Glomerular endothelial cell (primary cell): ENCODE measurements at places on chromosomes 5 and 9.
A peak's percentile ranks its signal among the peaks of the same experiment; 100 is the strongest.

- no peak for DNase-seq
Observed at GRCh38 chr9:72947984-72948465, 4.8 kb downstream of the ALDH1A1 start.

DNA sequence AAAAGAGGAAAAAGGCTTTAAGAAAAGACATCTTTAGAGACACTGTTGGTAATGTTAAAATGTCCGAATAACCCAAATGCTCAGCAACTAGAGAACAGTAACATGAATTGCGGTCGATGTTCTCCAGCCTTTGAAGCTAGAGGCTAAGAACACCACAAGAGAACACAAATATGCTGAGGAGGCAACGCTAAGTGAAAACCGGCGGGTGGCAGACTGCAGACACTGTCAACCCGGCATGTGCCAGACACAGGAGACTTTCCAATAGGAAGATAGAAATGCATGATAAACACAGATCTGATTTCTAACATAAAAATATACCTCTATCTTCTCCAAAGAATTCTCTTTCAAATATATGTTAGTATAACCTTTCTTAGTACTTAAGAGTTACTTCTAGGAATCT lies 18.4 kb upstream of the DDX41 start:
- no peak for DNase-seq

DNA sequence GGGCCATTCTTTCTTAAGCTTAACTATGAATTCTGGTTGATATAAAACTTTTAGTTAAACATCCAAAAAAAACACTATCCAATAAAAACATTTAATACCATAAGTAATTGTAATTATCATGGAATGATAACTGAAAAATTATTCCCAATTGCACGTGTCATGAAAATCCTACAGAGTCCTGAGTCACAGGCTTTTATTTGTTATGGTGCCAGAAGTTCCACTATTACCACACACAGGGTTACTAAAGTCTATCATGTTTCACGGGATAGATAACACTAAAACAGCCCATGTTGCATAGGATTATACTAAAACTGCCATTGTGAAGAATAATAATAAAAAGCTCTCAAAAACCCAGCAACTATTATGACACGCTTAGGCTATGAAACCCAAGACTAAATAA lies 1381.8 kb downstream of the EFNA5 start:
- DNase-seq, result no peak

DNA sequence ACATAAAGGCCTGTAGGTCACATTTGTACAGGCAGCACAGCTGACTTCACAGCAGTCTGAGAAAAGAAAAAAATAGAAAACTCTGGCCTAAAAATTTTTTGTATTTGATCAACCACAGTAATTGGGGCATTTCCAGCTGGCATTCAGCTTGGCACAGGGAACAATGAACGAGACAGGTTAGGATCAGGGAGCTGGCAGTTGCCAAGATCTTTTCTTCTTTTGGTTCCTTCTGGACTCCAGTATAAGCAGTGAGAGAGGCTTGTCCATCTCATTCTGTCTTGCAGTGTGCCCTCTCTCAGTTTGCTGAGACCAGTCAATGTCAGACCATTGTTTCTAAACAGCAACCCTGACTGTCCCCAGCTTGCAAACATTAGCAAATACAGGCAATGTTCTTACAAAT lies 601.1 kb downstream of the TLR4 start:
- no peak for DNase-seq

GRCh38 chr9:14146201-14146874 lies 167.6 kb downstream of the NFIB start:
- no peak for DNase-seq

DNA sequence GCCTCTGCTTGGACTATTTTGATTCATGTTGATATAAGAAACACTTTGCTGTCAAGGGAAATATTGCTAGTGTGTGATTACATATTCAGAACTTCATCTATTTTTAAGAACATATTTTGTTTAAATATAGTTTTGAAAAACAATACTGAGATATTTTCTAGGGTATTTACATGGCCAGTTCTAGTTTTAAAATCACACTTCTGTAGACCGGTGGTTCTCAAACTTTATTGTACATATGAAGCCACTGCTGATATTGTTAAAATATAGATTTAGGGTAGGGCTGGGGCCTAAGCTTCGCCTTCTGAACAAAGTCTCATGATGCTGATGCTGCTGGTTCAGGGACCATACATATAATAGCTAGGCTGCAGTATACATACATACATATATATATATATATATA lies 1000.0 kb downstream of the PTPRD start:
- DNase-seq, result no peak

DNA sequence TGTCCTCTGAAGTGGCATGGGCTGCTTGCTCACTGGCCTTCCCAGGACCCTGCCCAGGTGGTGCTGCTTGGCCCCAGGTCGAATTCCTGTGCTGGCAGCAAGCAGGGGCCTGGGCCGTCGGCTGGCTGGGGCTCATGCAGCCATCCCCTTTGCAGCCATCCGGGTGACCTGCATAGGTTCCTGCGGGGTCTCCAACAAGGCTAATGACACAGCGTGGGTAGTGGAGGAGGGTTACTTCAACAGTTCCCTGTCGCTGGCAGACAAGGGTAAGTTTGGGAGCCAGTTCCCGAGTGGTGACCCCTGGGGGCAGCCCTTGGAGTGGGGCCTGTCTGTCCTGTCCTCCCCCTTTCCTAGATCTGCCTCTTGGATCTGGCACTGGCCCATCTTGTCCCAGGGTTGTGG lies 6.1 kb upstream of the EHMT1 start:
- no peak for DNase-seq

DNA sequence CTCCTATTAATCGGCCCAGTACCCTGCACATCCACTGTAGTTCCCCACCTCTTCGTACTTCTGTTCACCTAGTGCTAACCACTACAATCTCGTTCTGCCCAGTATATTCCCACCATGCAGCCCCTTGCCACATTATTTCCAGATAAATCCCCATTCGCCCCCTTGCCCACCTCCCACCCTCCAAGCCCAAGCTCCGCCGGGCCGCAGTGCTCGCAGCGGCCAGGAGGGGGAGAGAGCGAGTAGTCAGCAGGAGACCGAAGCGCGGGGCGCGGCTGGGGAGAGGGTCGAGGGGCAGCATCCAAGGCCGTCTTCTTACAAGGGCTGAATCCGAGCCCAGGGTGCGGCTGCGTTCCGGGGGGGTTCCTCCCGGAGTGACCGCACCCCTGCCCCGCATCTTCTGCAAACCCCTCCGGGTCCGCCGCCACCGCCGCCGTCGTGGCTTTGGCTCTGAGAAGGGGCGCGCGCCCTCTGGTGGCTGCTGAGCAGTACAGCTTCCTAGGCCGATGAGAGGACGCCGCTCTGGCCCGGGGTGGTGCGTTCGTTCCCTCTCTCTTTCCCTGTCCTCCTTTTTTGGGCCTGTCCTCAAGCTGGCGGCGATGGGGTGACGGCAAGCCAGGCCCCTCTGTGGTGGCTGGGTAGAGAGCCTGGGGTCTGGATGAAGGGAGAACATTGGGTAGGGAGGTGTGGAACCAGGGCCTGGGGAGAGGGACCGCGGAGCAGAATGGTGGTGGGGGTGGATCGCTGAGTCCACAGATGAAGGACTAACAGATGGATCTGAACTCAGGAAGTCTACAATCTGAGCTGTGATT lies 30.0 kb upstream of the PSD2 start:
- no peak for DNase-seq

- no peak for DNase-seq
Observed at GRCh38 chr9:36542355-36542754, 30.3 kb upstream of the MELK start.

DNA sequence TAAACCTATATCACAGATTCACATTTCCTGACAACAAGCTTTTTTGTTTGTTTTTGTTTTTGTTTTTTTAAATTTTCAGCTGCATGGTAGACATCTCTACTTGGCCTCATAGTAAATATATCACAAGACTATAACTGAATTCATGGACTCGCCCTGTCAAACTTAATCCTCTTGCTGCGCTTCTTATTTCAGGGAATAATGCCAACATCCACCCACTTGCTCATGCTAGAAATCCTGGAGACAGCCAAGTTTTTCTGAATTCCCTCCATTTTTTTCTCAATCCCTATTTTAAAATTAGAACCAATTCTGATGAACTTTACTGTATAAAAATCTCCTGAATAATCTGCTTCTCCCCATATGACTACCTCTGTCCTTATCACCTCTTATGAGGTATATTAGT lies 283.6 kb upstream of the RPS23 start:
- DNase-seq, result no peak

- DNase-seq, result no peak
Observed at GRCh38 chr5:139403418-139403786, 487 bp downstream of the SPATA24 start.

- DNase-seq, result no peak
Observed at GRCh38 chr5:157959370-157959769, 100.4 kb upstream of the CLINT1 start.

DNA sequence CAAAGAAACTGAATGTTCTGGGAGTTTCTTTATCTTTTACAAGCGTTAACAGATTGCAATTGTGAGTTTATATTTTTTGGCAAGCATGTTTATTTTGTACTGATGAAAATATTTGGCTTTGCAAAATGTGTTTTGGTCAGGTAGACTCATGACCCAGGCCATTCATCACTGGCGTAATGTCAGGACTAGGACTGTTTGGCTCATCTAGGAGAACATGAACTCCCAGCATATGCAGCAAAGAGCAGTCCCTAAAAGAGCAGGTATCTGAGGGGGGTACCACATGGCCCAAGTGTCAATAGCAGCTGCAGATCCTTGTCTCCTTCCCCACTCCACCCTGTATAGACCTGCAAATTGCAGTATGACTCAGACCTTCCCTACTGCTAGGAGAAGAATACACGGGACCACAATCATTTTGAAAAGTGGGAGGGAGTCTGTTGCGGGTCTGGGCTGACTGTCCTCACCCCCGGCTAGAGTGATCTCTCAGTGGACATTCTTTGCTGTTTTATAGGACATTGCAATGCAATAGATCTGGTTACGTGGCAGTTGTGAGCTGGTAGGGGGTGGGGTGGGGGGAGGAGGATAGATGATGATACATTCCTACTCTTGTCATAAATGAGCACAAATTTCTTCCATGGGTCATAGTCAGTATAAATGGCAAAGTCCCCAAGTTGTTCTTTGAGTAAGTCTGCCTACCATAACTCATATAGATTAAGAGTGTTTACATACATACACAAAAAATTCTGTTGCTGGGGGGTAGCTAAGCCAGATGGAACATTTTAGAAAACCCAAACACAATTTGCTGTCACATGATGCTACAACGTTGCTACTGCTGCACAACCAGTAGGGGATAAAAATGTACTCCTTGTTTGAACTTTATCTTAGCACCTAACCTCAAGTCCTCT lies 20.8 kb upstream of the SNCAIP start:
- DNase-seq, result no peak

- DNase-seq, result no peak
Observed at GRCh38 chr5:72649449-72649848, 142.2 kb upstream of the ZNF366 start.

- DNase-seq, result peak; percentile 71
Observed at GRCh38 chr9:94867281-94867841, 140.9 kb downstream of the AOPEP start.

- no peak for DNase-seq
Observed at GRCh38 chr9:129995409-129996160, 47.4 kb downstream of the FNBP1 start.

GRCh38 chr5:100668511-100668910 lies 133.3 kb downstream of the FAM174A start:
- no peak for DNase-seq

GRCh38 chr9:106322706-106323245 lies 540.2 kb upstream of the ZNF462 start:
- no peak for DNase-seq

- DNase-seq, result no peak
Observed at GRCh38 chr5:64654561-64654938, 35.8 kb upstream of the SHISAL2B start.

DNA sequence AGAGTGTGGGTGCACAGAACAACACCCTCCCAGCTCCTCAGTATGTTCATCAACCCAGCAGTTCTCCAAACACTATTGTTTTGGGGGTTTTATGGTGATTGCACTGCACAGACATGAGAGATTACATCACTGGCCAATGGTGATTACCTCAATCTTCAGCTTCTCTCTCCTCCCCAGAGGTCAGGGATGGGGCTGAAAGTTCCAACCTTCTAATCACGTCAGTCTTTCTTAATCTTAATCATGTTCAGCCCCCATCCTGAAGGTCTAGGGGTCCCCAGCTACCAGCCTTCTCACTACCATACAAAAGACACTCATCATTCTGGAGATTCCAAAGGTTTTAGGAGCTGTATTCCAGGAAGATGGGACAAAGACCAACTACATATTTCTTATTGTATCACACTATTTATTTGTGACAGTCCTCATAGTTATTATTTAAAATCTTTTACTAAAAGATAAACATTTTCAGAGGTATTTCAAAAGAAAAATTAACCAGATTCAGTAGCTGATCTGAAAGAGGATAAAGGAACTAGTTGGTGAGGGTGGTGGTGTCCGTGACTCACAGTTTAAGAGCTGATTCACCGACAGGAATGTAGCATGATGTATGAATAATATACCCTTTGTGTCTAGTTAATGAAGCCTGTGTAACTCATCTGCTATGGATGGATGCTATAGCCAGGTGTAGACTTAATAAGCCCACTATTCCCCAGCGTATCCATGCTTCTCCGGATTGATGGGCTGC lies 35.6 kb downstream of the RASEF start:
- no peak for DNase-seq

DNA sequence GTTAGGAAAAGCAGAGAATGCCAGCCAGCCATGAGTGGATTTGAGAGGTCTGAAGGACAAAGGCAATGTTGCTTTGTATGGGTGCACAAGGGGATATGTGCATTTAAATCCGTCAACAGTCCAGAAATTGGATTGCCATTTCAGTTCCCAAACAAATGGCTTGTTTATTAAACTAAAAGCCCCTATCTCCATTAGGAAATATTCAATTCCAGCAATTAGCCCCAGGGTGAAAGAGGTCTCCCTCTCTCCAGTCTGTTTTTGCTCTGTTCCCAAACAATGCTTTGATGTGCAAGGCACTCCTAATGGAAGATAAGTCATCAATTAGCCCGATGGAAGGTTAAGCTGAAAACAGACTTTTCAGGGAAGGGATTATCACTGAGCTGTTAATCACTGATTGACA lies 101.3 kb downstream of the C9orf152 start:
- DNase-seq, result no peak

- no peak for DNase-seq
Observed at GRCh38 chr5:2038321-2039179, 155.8 kb upstream of the IRX4 start.

DNA sequence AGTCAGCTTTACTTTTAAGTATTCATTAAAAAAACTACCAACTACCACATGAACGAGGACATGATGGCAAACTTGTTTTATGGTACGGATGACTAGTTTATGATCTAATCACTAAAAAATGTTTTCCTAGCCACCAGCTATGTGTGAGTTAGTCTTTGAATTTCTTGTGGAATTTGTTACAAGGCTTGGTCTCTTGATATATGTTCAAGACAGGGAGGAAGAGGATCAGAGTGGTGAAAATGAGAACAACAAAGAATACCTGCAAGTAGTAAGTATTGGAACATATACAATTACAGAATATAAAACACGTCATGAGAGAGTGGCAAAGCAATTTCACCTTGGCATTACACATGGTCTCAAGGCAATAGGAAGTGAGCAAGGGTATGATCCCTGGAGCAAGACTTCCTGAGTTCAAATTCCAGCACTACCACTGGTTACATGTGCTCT lies 548.6 kb upstream of the TLE4 start:
- DNase-seq, result peak; percentile 48

- DNase-seq, result no peak
Observed at GRCh38 chr5:92890841-92891244, 690.2 kb downstream of the NR2F1-AS1 start.
